ENCODE measurements at places on chromosomes 4 and X.

DNA sequence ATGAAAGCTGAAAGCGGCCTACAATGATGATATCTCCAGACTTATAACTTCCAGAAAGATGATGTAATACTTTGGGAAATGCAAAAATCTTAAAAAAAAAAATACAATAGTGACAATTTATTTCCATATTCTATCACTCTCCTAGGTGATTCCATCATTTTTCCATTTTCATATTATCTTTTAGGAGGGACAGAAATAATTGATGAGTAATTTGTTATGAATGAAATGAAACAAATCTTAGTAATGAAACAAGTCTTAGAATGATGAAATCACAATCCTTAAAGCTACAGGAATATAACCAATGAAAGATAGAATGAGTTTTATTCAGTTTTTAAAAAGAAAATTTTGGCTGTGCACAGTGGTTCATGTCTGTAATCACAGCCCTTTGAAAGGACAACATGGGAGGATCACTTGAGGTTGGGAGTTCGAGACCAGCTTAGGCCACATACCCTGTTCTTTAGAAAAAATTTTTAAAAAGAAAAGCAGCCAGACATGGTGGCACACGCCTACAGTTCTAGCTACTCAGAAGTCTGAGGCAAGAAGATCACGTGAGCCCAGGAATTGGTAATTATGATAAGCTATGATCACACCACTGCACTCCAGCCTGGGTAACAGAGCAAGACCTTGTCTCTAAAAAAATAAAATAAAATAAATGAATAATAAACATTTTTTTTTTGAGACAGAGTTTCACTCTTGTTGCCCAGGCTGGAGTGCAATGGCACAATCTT is 21.7 kb downstream of the CLOCK start:
- DNase-seq = no peak

DNA sequence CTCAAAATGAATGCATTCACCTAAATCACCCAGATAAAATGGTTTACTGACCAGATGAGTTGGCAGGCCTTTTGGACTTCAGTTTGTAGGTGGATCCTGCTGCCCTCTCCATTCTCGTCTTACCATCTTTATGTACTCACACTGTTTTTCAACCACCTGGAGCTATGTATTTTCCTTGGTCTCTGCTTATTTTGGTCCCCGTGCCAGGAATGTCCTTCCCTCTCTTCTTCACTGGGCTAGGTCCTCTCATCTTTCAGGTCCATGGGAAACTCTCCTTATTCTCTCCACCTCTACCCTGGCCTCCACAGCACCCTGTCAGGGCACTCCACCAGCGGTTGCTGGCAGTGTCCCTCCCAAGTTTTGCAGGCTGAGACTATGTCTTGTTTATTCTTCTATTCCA is 2.6 kb downstream of the GPRIN3 start:
- no peak for DNase-seq

- no peak for DNase-seq
Measured at GRCh38 chr4:100366213-100366612, 151.6 kb downstream of the EMCN start.

GRCh38 chr4:100379583-100380105 is 138.2 kb downstream of the EMCN start:
- no peak for DNase-seq

DNA sequence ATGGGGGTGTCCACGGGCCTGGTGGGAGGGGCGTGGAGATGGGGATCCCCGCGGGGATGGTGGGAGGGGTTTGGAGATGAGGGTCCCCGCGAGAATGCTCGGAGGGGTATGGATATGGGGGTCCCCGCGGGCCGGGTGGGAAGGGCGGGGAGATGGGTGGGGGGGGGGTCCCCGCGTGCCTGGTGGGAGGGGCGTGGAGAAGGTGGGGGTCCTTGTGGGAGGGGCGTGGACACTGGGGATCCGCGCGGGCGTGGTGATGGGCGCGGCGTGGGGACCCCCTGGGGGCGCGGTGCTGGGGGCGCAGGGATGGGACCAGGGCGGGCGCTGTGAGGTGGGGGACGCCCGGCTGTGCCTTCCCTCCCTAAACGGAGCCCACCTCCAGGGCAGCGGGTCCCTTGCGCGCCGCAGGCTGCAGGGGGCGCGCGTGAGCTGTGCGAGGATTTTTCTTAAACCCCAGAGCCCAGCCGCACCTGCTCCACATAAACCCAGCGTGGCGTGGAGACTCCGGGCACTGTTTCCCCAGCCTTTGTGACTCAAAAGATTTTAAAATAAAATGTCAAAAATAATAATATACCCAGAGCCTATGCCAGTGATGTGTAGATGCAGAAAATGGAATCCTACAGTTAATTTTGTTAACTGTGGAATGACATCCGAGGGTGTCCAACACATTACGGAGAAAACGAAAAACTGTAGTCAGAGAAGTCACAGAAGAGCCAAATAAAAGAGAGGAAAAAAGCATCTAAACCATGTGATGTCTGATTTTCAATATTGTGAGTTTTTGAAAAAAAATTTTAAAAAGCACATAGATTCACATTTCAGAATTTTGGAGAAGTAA is 1.5 kb upstream of the ASMTL start:
- DNase-seq = peak; percentile 94

GRCh38 chrX:51420610-51421009 is 75.8 kb downstream of the NUDT11 start:
- DNase-seq = no peak

DNA sequence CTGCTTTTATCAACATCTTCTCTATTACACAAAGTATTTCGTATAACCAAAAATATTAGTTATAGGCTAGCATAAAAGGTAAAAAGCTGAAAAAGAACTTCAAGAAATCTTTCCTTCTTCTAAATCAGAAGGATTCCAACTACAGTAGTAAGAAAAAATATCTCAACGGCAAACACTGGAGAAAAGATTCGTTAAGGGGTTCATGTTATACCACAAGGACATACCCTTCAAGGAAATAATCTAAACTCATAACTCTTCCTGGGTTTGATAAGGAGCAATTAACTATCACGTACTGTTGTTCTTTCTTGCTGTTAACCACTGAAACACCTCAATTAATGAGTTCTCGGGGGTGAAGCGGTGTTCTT is 1.5 kb downstream of the SMIM14 start:
- DNase-seq = no peak

GRCh38 chrX:143648705-143649104 is 12.8 kb upstream of the SLITRK4 start:
- no peak for DNase-seq

- DNase-seq = no peak
Measured at GRCh38 chrX:150160656-150161055, 202.5 kb upstream of the MAMLD1 start.
